ENCODE measurements at places on chromosomes 7 and 10.

GRCh38 chr10:11154333-11154732 is 136.7 kb downstream of the CELF2 start:
- no peak for DNase-seq

GRCh38 chr10:15436696-15437095 is 65.6 kb upstream of the FAM171A1 start:
- DNase-seq = no peak

DNA sequence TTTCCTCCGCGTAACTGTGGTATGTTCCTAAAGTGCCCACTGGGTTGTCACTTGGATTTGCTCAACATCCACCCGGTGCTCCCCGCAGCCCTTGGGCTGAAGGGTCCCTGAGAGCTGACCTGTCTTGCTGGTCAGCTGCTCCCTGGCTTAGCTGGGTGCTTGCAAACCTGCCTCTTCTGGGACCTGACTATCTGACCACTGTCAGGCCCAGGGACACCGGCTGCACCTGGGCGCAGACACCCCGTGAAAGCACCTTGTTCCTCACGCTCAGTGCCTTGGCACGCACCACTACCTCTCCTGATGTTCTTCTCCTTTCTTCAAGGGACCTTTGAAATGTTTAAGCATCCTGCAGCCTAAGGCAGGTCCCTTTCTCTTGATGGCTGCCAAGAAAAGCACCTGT is 26.6 kb upstream of the LARP4B start:
- DNase-seq = no peak

GRCh38 chr10:30577048-30577447 is 52.5 kb downstream of the LYZL2 start:
- DNase-seq = no peak

DNA sequence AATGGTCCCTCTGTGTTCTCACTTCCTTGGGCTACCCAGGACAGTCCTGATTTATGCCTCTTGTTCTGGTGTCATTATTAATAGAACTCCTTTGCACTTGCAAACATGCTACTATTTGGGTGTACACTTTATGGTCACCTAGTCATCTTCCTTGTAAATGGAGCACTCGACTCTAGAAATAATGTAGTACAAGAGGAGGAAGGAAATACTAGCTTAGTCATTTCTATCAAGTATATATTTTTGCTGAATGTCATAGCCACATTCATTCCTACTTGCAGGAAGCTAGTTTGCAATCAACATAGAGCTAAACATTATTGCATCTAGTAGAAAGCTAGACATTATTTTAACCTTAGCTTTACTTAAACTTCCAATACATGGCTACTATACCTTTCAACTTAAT is 335.3 kb downstream of the MAGI2 start:
- DNase-seq = no peak

- no peak for DNase-seq
Observed at GRCh38 chr10:75611993-75612372, 180.6 kb downstream of the LRMDA start.

DNA sequence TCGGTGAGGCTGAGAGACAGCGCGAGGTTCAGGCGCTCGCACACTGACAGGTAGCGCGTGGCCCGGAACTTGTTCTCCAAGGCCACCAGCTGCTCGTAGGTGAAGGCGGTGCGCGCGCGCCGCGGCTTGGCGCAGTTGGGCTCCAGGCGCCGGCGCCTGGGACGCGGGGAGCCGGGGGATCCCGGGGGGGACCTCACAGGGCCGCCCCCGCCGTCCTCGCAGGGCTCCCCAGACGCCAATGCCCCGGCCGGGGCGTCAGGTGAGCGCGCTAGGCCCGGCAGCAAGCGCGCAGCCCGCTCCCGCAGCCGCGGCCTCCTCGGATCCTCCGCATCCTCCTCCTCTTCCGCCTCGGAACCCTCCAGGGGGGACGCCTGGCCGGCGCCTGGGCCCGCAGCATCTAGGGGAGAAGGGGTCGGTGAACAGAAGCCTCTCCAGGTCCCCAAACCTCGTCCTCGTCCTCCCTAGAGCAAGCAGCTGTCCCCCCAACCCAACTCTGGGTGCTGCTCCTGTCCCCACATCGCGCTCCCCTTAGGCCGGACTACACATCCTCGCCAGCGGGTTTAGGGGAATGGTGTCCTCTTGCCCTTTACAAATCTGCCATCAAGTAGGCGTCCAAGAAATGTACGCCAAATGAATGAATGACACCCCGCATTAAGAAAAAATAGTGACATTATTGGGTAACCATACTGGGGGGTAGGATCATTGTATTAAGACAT is 1.9 kb downstream of the NKX1-2 start:
- DNase-seq = peak; percentile 84

DNA sequence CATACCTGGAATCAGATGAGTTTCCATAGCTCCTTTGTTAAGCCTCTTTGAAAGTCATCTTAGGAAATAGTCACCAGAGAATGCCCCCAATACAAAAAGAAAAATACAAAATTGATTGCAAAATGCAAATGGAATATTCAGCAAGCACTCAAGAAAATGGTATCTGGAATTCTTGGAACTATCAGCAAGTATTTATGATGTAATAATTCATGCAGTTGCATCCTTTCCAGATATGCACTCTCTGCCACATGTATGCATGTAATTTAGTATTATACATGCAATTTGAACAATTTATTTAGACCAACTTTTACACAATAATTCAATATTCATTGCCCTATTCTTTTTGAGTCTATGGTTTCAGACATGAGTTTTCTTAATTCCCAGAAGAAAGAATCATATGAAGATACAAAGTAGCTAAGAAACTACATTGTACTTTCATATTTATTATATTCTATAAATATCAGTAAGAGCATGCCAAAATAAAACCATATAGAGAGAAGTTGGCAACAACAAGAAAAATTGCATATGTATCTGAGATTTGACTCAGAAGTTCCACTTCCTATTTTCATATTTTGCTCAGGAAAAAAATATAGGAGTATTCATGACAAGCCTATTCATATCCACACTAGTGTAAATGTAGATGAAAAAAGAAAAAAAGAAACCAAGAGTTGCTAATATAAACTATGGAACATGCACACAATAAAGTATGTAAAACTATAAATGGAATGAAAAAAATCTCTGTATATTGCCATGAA is 338.5 kb downstream of the SEMA3D start:
- no peak for DNase-seq

DNA sequence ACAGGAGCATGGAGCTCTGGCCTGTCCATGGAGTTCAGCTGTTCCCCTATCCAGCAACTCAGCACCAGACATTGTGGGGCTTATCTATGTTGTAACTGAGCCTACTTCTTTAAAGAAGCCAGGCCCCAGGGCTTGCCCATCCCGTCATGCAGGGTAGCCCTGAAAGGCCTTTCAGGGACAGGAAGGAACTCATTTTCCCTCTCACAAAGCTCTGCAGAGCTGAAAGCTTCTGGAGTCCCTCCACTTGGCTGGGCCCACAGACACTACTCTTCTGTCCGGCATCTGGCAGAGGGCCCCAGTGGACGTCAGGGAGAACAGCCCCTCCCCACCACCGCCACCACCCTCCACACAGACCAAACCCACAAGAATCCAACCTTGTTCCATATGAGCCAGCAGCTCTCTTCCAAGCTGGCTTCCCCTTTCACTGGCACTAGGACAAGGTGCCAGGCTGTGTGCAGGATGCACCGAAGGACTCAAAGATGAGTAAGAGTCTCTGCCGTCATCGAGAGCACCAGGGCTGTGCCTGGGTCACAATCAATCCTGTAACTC is 33.1 kb downstream of the DENND2A start:
- no peak for DNase-seq

GRCh38 chr7:1819259-1819841 is 149.3 kb downstream of the ELFN1 start:
- DNase-seq = no peak

DNA sequence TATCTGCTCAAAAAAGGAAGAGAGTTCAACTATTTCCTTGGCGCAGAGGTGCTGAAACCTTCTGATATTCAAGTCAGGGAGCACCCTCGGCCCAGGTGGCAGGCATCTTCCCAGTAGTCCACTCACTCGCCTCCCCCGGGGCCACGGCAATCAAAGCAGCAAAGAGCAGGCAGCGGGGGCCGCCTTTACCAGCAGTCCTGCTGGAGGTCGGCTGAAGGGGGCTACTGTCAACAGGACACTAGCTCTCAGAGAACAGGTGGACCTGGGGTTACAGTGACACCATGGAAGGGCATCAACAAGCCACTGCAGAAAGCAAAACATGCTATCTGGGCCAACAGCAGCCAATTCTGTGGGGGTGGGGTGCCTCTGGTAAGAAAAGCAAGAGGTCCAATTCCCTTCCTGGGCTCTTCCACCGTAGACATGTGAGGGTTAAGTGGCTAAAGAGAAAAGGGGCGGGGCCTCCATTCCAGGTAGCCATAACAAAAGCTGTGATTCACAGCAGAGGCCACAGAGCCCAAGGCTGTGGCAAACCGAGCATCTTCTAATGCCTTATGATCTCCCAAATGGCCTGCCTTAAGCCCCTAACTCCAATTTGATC is 9.4 kb downstream of the FZD9 start:
- DNase-seq = peak; percentile 27
